ENCODE measurements at places on chromosomes 4 and X. TPM values are rescaled to one million over a fixed set of nuclear protein-coding genes. Genes with fewer than 3 reads are reported as not detected.

DNA sequence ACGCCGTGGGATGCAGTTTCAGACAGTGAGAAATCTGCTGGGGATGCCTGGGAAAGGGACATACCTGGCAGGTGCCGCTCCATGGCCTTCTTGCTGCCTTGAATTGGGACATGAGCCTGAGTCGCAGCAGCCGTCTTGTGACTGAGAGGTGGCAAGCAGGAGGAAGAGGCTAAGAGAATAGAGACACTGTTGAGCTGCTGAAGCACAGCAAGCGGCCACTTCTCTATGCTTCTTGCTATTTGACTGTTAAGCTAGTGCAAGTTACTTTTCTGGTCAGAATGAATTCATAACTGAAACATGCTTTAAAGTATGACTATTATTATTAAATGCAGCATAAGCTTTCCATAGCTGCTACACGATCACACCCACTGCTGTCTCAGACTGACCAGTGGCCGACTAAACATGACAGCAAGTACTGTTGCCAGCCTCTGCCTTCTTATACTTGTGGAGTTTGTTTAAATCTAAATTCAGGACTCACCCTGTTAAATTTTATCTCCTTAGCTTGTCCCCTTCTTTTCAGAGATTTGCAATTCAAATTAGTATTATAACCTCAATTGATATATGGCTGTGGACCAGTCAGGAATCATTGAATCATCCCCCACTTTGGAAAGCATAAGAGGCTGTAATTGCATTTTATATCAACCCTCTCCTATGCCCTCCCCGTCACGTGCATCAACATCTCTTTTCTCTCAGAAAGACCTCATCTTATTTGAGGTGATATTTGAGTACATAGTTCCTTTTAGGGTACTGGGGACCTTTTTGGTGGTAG is 24.8 kb upstream of the ACSL1 start:
- no peak overlapping the region for H3K4me3 ChIP-seq
- no peak overlapping the region for H3K27ac ChIP-seq
- H3K36me3 ChIP-seq, result no peaks in the 10 kb centered on the region
- no peak for DNase-seq
- H3K27me3 ChIP-seq, result no peaks in the 10 kb centered on the region

GRCh38 chr4:64146030-64146429 is 263.2 kb downstream of the TECRL start:
- H3K4me3 ChIP-seq, result no peak overlapping the region
- no peaks in the 10 kb centered on the region for H3K36me3 ChIP-seq
- no peaks in the 10 kb centered on the region for H3K27me3 ChIP-seq
- no peak for DNase-seq
- no peak overlapping the region for H3K27ac ChIP-seq
- H3K4me1 ChIP-seq, result no peaks in the 10 kb centered on the region

- no peaks in the 10 kb centered on the region for H3K36me3 ChIP-seq
- no peak for DNase-seq
- H3K4me3 ChIP-seq, result no peak overlapping the region
- H3K4me1 ChIP-seq, result no peaks in the 10 kb centered on the region
- H3K27me3 ChIP-seq, result no peaks in the 10 kb centered on the region
- H3K27ac ChIP-seq, result no peak overlapping the region
Measured at GRCh38 chr4:187289371-187289770, 565.7 kb upstream of the FAT1 start.

GRCh38 chr4:114890773-114891172 is 222.6 kb downstream of the NDST4 start:
- H3K36me3 ChIP-seq, result no peaks in the 10 kb centered on the region
- no peak overlapping the region for H3K27ac ChIP-seq
- DNase-seq, result no peak
- H3K4me3 ChIP-seq, result no peak overlapping the region
- no peaks in the 10 kb centered on the region for H3K27me3 ChIP-seq
- H3K4me1 ChIP-seq, result no peaks in the 10 kb centered on the region

The NUDT10 gene
- 15.5 TPM for total RNA-seq

GRCh38 chr4:8461086-8461485 is 20.5 kb downstream of the TRMT44 start:
- no peak overlapping the region for H3K27ac ChIP-seq
- no peak overlapping the region for H3K4me3 ChIP-seq
- no peaks in the 10 kb centered on the region for H3K27me3 ChIP-seq
- no peak for DNase-seq
- no peaks in the 10 kb centered on the region for H3K4me1 ChIP-seq

GRCh38 chr4:16890651-16891050 is 7.8 kb downstream of the LDB2 start:
- H3K4me3 ChIP-seq, result no peak overlapping the region
- no peak for DNase-seq
- H3K4me1 ChIP-seq, result peaks cover 12% of the 10 kb centered on the region
- H3K36me3 ChIP-seq, result no peaks in the 10 kb centered on the region
- no peak overlapping the region for H3K27ac ChIP-seq

GRCh38 chr4:26032630-26033317 is 118.8 kb downstream of the SMIM20 start:
- peaks cover 21% of the 10 kb centered on the region for H3K4me1 ChIP-seq
- H3K27ac ChIP-seq, result peak overlapping the region; percentile 51
- no peak for DNase-seq
- no peak overlapping the region for H3K4me3 ChIP-seq

The TMEM31 gene
- not detected for total RNA-seq

The PCSK1N gene
- 15.0 TPM for total RNA-seq
